ENCODE measurements at places on chromosomes 5 and 9. TPM values are rescaled to one million over a fixed set of nuclear protein-coding genes. Genes with fewer than 3 reads are reported as not detected.

GRCh38 chr5:118902656-118903438, 85.5 kb downstream of the DTWD2 start:
- no peak for DNase-seq

GRCh38 chr5:38071831-38072694, 186.3 kb upstream of the EGFLAM start:
- no peak for DNase-seq

DNA sequence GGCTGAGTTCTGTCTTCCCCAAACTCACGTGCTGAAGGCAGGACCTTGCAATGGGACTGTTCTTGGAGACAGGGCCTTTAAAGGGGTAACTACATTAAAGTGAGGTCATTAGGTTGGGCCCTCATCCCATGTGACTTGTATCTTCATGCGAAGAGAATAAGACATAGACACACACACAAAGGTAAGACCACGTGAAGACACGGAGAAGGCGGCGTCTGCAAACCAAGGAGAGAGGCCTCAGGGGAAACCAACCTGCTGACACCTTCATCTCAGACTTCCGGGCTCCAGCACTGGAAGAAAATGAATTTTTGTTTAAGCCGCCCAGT, 50.7 kb upstream of the KCNMB1 start:
- no peak for DNase-seq

The INSL6 gene
- 0.51 TPM for polyA plus RNA-seq

DNA sequence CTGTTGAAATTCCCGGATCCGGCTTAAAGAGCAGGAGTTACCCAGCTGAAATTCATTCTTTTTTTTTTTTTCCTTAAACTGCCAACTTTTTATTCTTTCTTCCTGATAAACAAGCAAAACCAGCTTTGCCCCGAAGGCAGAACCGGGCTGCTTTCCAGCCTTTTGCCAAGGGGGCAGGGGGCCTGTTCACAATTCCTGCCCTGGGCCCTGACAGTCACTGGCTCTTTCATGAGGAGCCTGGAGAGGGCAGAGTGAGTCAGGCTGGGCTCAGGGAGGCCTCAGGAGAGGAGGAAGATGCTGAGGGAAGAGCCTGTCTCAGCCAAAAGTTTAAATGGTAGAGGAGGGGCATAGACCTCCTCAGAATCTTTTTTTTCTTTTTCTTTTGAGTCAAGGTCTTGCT, 4.8 kb downstream of the GLIPR2 start:
- DNase-seq: no peak

The ITK gene
- polyA plus RNA-seq: 1.5 TPM

The CCL27 gene
- polyA plus RNA-seq: 0.18 TPM

The TEK gene
- 14.6 TPM for polyA plus RNA-seq

Data from large intestine (tissue), 12 donors.